ENCODE measurements at places on chromosomes 6 and 20.
A peak's percentile ranks its signal among the peaks of the same experiment; 100 is the strongest.

DNA sequence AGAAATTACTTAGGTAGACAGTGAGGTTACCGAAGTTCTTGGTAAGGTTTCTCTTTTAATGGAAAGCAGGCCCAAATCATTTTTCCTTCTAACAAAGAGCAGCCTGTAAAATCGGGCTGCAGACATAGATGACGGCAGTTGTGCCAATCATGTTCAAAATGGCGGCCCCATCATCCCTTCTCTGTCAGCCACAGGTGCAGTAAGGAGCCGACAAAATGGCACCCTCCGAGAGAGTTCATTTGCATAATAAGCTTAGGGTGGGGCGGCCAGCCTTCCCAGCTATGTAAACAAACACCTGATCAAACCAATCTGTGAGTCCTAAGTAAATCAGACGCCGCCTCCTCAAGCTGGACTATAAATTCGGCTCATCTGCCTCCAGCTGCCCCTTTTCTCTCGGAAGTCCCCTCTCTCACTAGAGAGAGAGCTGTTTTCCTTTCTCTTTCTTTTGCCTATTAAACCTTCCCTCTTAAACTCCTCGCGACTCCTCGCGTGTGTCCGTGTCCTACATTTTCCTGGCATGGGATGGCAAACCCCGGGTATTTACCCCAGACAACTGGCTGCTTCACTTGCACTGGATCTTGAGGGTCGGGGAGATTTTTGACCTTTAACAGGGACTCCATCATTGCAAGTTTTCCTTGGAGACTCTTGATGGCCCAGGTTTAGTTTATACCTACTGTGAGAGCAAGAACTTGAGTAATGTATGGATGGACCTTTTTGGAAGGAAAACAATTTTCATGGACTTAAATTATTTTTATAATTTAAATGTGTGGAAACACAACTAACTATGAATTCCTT, 8.9 kb upstream of the DDR1 start:
- DNase-seq = no peak

GRCh38 chr20:45059022-45059728, 41.8 kb downstream of the KCNS1 start:
- DNase-seq = no peak

DNA sequence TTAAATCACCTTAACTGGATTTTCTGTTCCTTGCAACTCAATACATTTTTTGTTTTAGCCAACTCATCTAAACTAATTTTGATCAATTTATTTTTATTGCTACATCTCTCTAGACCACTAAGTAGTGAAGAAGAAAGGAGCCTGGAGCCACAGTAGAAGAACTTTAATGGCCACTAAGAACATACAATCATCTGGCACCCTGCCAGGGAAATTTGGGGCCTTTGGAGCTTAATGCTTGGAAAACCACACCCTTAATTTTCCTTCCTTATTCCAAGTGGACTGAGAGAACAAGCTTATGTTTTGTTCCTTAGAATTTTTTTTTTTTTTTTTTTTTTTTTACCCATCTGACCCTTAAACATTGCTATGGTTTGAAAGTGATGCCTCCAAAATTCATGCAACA, 12.0 kb upstream of the GMDS start:
- no peak for DNase-seq

- DNase-seq = no peak
Measured at GRCh38 chr6:15948930-15949900, 179.7 kb upstream of the MYLIP start.

- peak; percentile 12 for DNase-seq
Measured at GRCh38 chr6:75334266-75335040, 49.9 kb upstream of the TMEM30A start.

GRCh38 chr6:22149501-22150367, 147.1 kb downstream of the PRL start:
- no peak for DNase-seq

DNA sequence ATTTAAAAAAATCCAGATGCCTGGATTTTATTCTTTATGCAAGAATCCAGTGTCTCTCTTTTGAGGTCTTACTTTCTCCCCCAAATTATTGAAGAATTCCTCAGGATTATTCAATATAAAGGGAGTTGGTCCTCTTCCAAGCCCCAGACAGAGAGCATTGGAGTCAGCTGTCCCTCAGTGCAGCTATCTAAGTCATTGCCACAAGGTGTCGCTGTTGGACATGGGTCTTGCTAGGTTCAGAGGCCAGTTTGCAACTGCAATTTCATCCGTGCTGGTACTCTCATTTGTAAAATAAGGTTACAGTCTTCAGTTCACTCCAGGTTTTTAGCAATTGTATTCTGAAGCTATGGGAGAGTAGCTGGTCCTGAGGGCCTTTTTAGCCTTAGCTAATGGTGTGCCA, 27.8 kb downstream of the CCN2 start:
- no peak for DNase-seq

DNA sequence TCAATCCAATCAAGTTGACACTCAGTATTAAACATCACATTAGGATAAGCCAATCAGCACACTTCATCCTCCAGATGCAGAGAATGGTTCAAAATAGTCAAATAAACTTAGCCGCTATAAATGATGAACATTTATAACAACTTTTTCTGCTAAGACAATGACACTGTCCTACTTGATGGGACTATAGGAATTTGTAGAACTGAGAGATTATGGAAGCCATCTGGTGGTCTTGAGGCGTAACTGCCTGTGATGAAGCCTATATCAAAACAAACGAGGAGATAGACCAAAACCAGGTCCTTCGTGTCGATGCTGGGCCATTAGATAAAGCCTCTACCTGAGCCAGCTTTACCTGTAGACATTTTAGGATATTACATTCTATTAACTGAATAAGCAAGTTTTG, 631.1 kb downstream of the COL12A1 start:
- no peak for DNase-seq

GRCh38 chr20:17511401-17511800, 19.8 kb downstream of the BFSP1 start:
- DNase-seq = no peak

DNA sequence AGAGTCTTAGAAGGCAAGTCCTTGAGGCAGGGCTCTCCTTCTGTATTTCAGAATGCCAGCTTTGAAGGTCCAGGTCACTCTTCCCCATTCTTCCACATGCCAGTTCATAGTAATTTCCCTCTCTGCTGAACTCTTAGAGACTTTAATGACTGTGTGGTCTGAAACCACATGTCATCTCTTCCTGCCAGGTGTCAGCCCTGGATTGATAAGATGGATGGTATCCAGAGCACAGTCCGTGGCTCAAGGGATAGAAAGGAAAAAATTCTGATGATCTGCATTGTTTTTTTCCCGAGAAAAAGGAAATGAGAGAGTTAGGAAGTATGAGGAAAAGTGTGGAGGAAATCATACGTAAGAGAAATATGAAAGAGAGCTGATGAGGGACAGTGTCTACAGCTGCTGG, 250.9 kb downstream of the TPBG start:
- DNase-seq = no peak
